Stimulated activated CD4-positive, alpha-beta T cell treated with anti-CD3 and anti-CD28 coated beads, Interleukin-1b, Interleukin-23, amount 100 ng/mL, for 1 hour (primary cell): ENCODE measurements at places on chromosomes 5 and 9.

DNA sequence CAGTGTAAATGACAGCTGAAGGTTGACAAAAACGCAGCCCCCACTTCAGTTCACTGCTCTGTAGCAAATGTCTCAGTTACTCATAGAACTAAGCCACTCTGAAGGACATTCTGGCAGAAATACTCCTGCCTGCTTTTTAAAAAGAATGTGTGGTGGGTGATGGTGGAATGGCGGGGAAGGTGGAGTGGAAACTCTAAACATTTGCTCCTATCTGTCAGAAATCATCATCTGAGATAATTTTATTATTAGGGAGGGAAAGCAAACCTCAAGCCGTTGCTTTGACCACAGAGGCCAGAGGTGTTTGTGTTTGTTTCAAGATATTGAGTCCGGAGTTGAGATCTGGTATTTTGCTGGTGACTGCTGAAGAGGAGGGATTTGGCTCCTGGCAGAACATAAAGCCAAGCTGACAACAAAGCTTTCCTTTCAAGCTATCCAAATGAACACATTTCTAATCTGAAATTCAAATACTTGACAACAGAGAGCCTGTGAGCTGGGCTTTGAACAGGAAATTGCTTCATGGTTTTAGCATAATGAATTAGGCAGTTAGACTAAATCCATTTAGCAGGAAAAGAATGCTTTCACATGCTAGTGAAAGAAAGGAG is 362.7 kb downstream of the CSNK1G3 start:
- no peak for DNase-seq

GRCh38 chr5:150112201-150113046 is 26.1 kb upstream of the CSF1R start:
- no peak for DNase-seq

DNA sequence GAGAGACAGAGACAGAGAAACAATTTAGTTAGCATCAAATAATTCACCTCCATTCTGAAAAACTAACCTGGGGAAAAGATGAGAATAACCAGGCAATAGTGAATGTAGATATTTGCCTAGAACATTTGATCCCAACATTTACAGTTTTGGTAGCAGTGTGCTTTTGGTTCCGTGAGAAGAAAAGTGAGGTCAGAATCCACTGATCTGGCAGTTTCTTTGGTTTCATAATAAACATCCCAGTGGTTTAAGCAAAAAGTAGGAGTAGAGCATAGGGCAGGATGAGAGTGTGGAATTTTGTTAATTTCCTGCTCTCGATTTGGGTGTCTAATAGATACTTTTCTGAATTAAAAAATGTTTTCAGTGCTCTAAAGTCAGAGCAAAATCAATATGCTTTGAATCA is 887.0 kb downstream of the NR2F1-AS1 start:
- no peak for DNase-seq

DNA sequence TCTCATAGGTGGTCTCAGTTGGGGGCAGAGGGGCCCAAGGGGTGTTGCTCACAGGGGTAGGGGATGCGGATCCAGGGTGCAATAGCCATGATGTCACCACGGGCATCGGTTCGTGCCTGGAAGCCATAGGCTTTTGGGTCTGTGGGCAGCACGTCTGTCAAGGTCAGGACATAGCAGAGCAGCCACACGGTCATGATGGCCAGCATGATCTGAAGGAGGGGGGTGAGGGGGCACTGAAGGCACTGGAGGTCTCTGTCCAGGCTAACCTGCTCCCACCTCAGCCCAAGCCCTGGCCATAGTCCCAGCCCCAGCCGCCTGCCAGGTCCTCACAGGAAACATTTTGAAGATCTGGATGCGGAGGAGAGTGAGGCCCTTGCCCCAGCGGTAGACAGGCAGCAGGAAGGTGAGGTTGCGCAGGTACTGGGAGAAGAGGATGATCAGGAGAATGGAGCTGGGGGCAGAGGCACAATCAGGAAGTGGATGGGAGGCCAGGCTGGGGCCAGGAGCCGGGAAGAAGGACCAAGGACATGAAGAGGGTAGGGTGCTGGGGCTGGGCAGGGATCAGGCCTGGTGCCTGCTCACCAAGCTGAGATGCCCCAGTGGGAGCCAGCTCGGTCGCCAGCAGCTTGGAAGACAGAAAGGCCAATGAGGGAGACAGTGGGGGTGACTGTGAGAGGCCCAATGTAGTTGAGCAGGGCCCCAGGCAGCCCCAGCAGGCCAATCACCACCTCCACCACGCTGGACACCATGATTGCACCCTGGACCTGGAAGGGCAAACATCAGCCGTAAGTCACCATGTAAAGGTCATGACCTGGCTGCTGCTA is 3.3 kb downstream of the SLC23A1 start:
- DNase-seq = no peak

GRCh38 chr9:118992813-118993794 is 376.1 kb downstream of the BRINP1 start:
- DNase-seq = no peak

DNA sequence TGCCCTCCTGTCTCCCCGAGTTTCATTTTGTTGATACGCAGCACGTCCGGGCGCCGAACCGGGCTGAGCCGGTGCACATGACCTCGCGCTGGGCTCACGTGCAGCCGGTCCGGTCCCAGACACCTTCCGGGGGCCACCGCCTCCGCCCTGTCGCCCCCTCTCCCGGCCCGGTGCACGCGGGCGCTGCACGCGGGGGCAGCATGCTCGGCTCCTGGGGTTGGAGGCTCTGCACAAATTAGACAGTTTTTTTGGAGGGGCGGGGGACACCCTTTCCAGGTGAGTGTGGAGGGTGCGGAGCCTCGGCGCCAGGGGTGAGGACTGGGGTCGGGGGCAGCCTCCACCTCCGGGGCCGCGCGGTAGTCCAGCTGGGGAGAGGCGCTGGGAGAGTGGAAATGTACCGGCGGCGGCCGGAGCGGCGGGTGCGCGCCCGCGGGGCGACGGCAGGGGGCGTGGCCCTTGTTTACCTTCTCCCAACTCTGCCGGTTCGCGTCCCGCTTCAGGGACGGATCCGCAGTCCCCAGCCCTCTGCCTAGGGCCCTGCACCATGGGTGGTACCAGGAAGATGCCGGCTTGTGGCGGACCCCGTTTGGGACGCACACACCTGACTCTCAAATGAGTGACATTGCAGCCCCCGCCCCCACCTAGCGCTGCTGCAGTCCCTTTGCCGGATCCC is 1.1 kb downstream of the JADE2 start:
- DNase-seq = peak; percentile 13

GRCh38 chr5:90613459-90613858 is 54.9 kb downstream of the ADGRV1 start:
- DNase-seq = no peak

- DNase-seq = no peak
Observed at GRCh38 chr5:171427318-171428167, 8.1 kb downstream of the FGF18 start.

GRCh38 chr9:137295849-137296669 is 6.0 kb downstream of the NRARP start:
- DNase-seq = no peak

DNA sequence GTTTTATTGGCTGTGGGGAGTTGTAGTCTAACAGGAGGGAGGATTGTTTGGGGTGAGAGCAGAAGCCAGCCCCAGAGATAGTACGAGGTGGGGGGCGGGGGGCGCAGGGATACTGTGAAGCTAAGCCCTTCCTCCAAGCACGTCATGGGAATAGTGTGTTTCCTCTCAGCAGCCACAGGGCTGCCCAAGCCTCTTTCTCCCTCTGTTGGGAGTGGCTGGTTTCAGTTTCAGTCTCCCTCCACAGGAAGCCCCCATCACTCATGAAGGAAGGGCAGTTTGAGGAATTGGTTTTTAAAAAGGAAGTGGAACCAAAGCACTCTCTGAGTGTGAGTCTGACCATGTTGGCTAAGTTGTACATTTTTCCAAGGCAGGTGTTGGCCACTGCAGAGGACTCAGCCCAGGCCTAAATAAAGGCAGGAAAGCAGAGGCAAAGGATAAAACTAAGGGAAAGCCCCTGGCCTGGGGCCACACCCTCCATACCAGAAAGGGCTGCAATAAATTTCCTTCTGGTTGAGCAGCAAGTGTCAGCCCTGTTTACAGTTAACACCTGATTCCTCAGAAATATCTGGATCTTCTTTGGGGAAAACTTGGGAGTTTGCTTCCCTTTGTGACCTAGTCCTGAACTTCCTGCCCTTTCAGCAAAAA is 3.2 kb downstream of the RAB24 start:
- DNase-seq = peak; percentile 27

GRCh38 chr5:34038838-34039237 is 4.2 kb downstream of the C1QTNF3 start:
- no peak for DNase-seq

- DNase-seq = no peak
Observed at GRCh38 chr9:110476251-110476650, 103.3 kb downstream of the SVEP1 start.

- no peak for DNase-seq
Observed at GRCh38 chr5:118675247-118675646, 313.1 kb downstream of the DTWD2 start.

DNA sequence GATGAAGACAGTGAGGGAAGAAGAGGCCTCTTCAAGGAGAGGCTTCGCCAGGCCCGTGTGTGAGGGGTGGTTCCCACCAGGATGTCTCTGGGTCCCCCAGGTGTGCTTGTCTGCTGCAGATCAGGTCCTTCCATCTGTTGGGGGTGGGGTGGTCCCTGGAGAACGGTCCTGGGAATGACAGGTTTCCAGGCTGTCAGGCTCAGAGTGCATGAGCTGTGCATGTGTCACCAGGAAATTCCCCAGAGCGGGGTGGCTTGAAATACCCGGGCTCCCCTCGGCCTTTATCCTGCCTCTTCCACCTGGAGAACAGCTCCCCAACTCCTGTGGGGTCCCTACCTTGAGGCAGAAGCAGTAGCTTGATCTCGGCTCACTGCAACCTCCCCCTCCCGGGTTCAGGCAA is 118.8 kb downstream of the GAPVD1 start:
- no peak for DNase-seq

- DNase-seq = no peak
Observed at GRCh38 chr9:16475996-16476395, 394.5 kb downstream of the BNC2 start.

- no peak for DNase-seq
Observed at GRCh38 chr9:86980802-86981201, 33.5 kb upstream of the GAS1 start.

GRCh38 chr9:105258225-105258737 is 13.8 kb downstream of the SLC44A1 start:
- DNase-seq = no peak

- DNase-seq = no peak
Observed at GRCh38 chr5:35252963-35253362, 22.7 kb upstream of the PRLR start.

GRCh38 chr5:149200355-149200754 is 59.1 kb downstream of the ABLIM3 start:
- no peak for DNase-seq

GRCh38 chr5:180330810-180331646 is 22.1 kb downstream of the GFPT2 start:
- DNase-seq = no peak

DNA sequence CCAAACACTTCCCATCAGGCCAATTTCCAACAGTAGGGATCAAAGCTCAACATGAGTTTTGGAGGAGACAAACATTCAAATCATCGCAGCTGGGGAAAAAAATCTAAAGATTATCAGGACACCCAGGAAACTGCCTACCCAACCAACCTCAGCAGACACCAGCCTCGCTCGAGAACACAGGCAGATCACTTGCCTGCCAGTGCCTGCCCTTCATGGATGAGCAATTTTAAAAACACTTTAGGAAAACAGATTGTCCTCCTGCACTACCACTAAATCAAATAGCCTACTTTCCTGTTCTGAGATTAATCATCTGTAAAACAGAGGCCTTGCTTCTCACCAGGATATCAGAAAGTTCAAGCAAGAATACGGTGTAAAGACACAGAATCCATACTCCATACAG is 14.7 kb upstream of the TMEM174 start:
- no peak for DNase-seq

GRCh38 chr5:95962785-95963184 is 1.1 kb upstream of the ELL2 start:
- DNase-seq = no peak

GRCh38 chr5:140329739-140330481 is 16.5 kb downstream of the HBEGF start:
- DNase-seq = no peak

GRCh38 chr5:33460210-33460609 is 19.4 kb downstream of the TARS1 start:
- no peak for DNase-seq

- no peak for DNase-seq
Observed at GRCh38 chr9:127921557-127922120, 4.8 kb upstream of the ST6GALNAC4 start.

DNA sequence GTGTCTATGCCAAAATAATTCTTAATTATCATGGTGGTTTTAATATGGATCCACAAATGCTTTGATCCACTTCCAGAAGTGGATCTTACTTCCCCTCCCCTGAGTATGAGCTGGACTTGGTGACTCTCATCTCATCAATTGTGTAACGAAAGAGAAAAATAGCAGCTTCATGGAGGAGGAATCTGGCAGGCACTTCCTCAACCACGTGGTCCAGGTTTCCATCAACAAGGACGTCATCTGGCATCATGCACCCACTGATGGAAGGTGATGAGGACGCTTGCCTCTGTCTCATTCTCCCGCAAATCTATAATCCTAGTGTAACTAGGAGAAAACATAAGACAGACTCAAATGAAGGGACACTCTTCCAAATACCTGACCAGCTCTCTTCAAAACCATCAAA is 54.6 kb upstream of the S1PR3 start:
- no peak for DNase-seq

DNA sequence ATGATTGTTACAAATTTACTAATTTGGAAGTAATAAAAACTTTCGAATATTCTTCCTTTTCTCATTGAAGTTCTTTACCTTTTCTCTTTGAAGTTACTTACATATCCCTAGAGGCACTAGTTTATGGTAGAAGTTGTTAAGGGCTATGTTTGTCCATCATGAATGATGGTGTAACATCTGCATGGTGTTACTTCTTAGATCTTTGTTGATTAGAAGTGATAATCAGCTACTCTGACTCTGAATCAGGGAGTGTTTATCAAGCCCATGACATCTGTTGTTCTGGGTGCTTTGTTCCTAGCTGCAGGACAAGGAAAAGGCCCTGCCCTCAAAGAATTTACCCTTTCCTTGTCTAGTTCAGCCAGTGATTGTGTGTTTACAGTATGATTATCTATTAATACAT is 32.9 kb downstream of the MAP3K1 start:
- no peak for DNase-seq

GRCh38 chr5:150787656-150788055 is 9.1 kb downstream of the SMIM3 start:
- DNase-seq = no peak

- DNase-seq = no peak
Observed at GRCh38 chr5:145189746-145190145, 645.4 kb downstream of the PRELID2 start.

DNA sequence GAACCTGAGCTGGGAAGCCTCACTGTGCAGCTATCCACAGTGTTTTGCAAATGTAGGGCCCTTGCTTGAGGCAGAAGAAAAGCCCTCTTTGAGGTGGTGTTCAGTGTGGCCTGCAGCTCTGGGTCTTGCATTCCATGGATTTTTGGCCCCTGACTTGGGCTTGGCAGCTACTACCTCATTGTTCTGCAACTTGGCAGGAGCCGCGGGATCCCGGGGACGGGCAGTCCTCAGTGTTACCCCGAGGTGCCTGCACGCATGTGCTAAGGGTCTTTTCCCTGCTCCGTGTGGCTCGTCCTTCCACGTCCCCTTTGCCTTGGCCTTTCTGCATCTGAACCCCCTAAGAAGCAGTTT is 39.8 kb downstream of the NEK6 start:
- DNase-seq = no peak
